WTC11 (cell line): ENCODE measurements at places on chromosomes 3 and 15. TPM values are rescaled to one million over a fixed set of nuclear protein-coding genes. Genes with fewer than 3 reads are reported as not detected.

GRCh38 chr3:151345859-151346258 is 16.5 kb upstream of the P2RY13 start:
- H3K27ac ChIP-seq: no peak overlapping the region
- no peaks in the 10 kb centered on the region for H3K36me3 ChIP-seq
- H3K27me3 ChIP-seq: no peaks in the 10 kb centered on the region
- no peak for DNase-seq
- H3K4me3 ChIP-seq: no peak overlapping the region

GRCh38 chr3:18370672-18371071 is 54.5 kb downstream of the SATB1 start:
- peaks cover 7% of the 10 kb centered on the region for H3K36me3 ChIP-seq
- no peak overlapping the region for H3K4me3 ChIP-seq
- peaks cover 15% of the 10 kb centered on the region for H3K4me1 ChIP-seq
- no peaks in the 10 kb centered on the region for H3K27me3 ChIP-seq
- no peak overlapping the region for H3K27ac ChIP-seq
- DNase-seq: no peak

DNA sequence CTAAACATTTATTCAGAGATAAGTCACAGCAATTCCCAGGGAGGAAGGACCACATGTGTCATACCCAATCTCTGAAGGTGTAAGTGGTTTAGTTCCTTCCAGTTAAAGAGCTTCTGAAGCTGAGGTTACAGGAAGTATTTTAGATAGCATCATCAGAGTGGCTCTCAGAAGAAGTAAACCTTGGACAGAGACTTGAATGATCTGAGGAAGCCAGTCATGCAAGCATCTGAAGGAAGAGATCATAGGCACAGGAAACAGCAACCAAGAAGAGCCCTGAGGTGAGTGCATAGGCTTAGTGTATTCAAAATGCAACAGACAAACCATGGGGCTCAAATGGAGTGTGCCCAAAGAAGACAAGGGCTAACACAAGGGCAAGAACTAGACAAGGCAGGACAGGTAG is 210.3 kb downstream of the ULK4 start:
- H3K36me3 ChIP-seq: 0 out of 2 replicates have a peak, but pooled peaks cover 3% of the 10 kb centered on the region
- H3K4me3 ChIP-seq: no peak overlapping the region

- H3K27me3 ChIP-seq: no peaks in the 10 kb centered on the region; the same call in 1 of the 2 replicates
- peak overlapping the region; percentile 42; the same call in 1 of the 2 replicates for H3K27ac ChIP-seq
- H3K36me3 ChIP-seq: peaks cover 8% of the 10 kb centered on the region; the same call in 1 of the 2 replicates
Observed at GRCh38 chr3:55579496-55579895, 92.4 kb upstream of the WNT5A start.

Gene GNAI2
- 181 to 185 TPM (median 185 TPM) in 3 replicates for total RNA-seq

Gene AMT
- total RNA-seq: 54.6 to 66.6 TPM (median 57.8 TPM) in 3 replicates
